Gastrocnemius medialis (tissue), 4 donors: ENCODE measurements at places on chromosomes 4 and X. TPM values are rescaled to one million over a fixed set of nuclear protein-coding genes. Genes with fewer than 3 reads are reported as not detected.

The TRAM1L1 gene
- not detected for total RNA-seq

DNA sequence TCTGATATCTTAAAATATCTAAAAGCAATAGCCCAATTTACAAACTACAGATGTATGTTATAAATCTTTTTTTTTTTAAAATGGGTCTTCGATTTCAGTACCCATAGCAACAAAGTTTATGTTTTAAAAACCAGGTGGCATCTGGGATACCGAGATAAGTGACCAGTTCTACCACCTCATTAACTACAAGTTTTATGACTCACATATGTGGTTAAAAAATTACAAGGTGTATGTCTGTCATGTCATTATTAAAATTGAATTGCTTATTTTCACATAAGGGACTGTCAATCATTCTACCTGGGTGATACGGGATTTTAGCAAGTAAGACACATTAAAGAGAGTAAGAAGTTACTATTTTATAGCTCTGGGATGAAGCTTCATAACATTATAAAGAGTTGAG, 192.0 kb upstream of the ETNPPL start:
- no peak for DNase-seq

The ETDB gene
- total RNA-seq = not detected

DNA sequence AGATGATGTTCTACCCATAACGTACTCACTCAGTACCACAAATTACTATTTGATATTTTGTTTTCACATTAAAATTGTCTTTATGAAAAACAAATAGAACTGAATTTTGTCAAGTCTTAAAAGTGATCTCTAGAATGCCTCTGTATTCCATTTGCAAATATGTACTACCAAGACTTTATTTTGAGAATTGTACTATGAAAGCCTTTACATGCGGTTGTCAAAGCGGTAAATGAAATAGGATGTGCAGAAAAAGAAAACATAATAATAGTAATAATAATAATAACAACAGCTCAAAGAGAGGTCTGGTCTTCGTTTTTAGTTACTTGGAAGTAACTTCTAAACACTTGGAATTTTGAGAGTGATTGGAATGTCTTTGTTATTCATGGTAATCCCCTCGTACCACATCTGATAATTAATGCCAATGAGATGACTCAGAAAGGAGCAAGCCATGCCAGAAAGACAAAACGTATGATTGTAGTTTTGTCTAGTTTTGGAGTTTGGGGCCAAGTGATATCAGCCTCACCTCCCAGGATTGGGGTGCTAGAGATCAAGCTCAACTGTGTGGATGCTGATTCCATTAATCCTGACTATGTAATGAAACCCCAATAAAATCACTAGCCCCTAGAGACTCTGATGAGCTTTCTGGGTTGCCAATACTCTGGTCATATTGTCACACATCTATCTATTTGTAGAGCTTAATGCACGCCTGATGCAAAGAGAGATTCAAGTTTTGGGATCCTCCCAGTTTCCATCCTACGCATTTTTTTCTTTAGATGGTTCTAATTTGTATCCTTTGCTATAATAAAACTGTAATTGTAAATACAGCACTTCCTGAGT, 20.2 kb upstream of the CTSO start:
- no peak for DNase-seq

DNA sequence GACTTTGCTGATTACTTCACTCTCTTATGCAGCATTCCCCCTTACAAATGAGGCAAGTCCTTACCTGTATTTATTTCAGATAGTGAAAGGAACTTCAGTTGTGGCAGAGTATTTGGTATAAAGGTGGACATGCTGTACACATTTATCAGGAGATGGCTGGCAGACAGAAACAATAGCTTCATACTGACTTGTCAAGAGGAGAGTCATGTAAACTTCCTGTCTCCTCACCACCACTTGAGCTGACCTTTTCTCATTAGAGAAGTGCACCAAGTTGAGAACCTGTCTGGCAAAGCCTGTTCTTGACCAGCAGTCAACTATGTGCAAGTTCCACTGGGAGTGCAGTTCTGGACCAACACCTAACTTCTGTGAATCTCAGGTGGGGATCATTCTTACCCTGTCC, 80.8 kb downstream of the LARP1B start:
- no peak for DNase-seq

- no peak for DNase-seq
Measured at GRCh38 chr4:40811956-40812355, 62.2 kb downstream of the NSUN7 start.

- no peak for DNase-seq
Measured at GRCh38 chr4:32147446-32148085, 1427.4 kb downstream of the PCDH7 start.

DNA sequence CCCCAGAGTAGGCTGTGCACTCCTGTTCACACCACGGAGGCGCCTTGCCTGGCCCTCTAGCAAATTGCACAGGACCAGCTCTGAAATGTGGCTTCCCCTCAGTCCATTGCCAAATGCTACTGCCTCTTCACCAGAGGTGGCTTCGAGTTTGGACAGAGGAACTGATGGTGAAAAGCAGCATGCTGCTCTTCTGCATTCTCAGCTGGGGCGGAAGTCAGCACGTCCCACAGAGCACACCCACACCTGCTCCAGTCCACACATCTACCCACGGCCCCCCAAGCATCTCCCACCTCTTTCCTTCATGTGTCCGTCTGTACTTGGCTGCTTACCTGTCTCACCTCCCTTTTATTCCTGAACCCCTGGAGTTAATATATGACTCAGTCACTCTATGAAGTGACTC, 43.5 kb downstream of the LRP2BP start:
- DNase-seq = no peak

DNA sequence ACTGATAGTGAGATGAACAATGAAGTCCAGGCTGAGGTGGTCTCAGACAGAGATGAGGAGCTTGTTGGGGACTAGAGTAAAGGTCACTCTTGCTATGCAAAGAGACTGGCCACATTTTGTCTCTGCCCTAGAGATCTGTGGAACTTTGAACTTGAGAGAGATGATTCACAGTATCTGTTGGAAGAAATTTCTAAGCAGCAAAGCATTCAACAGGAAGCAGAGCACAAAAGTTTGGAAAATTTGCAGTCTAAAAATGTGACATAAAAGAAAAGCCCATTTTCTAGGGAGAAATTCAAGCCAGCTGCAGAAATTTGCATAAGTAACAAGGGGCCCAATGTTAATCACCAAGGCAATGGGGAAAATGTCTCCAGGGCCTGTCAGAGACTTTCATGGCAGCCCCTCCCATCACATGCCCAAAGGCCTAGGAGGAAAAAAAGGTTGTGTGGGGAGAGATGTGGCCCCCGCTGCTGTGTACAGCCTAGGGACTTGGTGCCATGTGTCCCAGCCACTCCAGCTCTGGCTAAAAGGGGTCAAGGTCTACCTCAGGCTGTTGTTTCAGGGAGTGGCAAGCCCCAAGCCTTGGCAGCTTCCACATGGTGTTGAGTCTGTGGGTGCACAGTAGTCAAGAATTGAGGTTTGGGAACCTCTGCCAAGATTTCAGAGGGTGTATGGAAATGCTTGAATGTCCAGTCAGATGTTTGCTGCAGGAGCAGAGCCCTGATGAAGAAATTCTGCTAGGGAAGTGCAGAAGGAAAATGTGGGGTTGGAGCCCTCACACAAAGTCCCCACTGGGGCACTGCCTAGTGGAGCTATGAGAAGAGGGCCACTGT, 262.8 kb downstream of the DKK2 start:
- DNase-seq = no peak

The ZAR1 gene
- total RNA-seq = not detected

GRCh38 chr4:123579961-123580360, 183.4 kb downstream of the SPRY1 start:
- DNase-seq = no peak

The TRIM60 gene
- not detected for total RNA-seq

DNA sequence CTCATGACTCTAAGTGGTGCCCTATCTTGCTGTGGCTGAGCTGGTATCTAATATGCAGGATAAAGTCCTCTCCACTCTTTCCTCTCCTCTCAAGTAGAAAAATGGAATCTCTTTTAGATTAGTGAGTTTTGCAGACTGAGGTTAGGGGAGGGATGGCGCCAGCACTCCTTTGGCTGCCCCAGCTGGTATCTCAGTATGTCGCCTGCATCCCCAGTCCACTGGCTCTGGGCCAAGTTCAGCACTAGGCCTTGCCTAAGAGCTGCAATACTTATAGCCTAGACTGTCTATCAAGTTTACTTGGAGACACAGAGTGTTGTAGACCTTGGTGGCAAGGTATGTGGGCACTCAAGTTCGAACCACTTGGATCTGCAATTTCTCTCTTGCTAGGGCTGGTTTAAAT, 351.3 kb downstream of the NAP1L3 start:
- DNase-seq = no peak

DNA sequence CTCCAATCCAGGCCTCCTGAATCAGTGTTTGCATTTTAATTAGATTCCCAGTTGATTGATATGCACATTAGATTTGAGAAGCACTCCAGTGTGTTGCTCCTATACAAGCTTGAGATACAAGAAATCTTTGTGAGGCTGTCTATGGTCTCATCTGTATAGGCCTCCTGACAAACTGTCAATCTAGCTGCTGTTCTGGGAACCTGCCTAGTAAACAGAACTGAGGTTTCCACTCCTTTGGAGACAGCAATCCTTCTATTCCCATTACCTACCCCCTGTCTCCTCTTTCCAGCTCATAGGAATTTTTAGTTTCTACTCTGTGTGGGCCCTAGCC, 306.1 kb upstream of the EMCN start:
- no peak for DNase-seq

DNA sequence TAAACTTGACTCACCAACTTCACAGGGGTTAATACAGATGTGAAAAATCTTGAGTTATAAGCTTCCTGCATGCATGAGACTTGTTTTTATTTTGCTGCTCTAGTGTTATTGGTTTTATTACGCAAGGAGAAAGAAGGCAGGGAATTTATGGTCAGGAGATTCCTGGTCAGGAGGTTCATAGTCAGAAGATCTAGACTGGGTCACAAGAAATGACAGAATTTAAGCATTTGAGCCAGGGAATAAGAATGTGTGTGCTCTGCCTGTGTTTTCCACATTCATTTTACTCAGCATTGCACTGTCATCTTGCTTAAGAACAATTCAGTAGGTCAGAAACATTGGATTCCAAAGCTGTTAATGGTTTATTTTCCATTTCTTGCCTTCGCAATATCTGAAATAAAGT, 2522.1 kb downstream of the ARAP2 start:
- no peak for DNase-seq

The SPINK2 gene
- total RNA-seq = 3.4 TPM

The NWD2 gene
- total RNA-seq = not detected

DNA sequence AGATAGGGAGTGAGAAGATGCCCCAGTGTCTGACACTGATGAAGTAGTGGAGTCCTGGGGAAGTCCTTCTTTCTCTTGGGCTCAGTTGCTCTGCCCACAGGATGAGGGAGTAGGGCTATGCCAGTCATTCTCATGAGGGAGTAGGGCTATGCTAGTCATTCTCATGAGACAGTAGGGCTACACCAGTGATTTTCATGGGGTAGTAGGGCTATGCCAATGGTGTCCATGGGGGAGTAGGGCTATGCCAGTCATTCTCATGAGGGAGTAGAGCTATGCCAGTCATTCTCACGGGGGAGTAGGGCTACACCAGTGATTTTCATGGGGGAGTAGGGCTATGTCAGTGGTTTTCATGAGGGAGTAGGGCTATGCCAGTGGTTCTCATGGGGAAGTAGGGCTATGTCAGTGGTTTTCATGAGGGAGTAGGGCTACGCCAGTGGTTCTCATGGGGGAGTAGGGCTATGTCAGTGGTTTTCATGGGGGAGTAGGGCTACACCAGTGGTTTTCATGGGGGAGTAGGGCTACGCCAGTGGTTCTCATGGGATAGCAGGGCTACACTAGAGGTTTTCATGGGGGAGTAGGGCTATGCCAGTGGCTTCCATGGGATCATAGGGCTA, 43.3 kb upstream of the SOD3 start:
- DNase-seq = no peak

DNA sequence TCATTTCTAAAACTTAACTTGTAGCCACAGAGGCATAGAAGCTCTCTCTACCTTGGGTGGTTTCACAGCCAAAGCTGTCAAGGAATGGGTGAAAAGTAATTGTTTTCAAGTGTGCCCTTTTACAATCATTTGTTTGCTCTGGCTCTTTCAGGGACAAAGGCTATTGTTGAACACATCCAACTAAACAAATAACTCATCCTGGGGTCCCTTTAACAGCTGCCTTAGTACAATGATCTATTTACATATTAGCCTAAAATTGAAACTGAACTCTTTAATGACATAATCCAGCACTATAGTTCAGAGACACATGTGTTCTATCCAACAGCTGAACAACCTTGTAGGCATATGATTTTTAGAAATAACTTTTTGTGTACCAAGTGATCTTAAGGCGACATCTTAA, 3.7 kb downstream of the HHIP start:
- DNase-seq = no peak

DNA sequence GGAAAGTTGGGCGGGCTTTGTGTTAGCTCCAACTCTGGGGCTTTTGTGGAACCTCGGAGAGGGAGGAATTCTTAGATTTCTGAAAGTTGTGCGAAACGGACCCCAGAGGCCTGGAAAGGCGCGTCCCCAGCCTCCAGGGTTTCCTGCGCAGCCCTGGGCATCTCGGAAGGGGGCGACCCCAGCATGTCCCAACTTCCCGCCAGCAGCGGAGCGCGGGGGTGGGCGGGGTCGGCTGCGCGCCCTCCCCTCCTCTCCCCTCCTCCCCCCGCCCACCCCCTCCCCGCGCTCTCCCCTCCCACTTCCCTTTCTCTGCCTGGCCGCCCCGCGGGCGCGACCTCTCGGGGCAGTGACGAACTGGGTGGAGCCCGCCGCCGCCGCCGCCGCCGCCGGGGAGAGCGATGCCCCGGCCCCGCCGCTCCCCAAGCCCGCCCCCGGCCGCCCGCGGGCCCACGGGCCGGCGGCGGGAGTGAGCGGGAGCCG, 16.8 kb downstream of the PTTG2 start:
- peak; percentile 33 for DNase-seq

DNA sequence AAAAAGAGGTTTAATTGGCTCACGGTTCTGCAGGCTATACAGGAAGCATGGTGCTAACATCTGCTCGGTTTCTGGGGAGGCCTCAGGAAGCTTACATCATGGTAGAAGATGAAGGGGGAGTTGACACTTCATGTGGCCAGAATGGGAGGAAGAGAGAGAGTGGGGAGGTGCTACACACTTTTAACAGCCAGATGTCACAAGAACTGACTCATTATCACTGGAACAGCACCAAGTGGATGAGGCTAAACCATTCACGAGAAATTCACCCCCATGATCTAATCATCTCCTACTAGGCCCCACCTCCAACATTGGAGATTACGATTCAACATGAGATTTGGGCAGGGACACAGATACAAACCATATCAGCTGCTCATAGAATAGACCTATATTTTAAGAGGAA, 255.8 kb downstream of the OPHN1 start:
- DNase-seq = no peak

The AMBN gene
- not detected for total RNA-seq

The VEGFC gene
- 1.1 TPM for total RNA-seq

The TIMP1 gene
- 94.8 TPM for total RNA-seq
